ENCODE measurements at places on chromosomes 12 and 14.
A peak's percentile ranks its signal among the peaks of the same experiment; 100 is the strongest.

- no peak for DNase-seq
Observed at GRCh38 chr12:44876544-44877410, 662 bp upstream of the NELL2 start.

DNA sequence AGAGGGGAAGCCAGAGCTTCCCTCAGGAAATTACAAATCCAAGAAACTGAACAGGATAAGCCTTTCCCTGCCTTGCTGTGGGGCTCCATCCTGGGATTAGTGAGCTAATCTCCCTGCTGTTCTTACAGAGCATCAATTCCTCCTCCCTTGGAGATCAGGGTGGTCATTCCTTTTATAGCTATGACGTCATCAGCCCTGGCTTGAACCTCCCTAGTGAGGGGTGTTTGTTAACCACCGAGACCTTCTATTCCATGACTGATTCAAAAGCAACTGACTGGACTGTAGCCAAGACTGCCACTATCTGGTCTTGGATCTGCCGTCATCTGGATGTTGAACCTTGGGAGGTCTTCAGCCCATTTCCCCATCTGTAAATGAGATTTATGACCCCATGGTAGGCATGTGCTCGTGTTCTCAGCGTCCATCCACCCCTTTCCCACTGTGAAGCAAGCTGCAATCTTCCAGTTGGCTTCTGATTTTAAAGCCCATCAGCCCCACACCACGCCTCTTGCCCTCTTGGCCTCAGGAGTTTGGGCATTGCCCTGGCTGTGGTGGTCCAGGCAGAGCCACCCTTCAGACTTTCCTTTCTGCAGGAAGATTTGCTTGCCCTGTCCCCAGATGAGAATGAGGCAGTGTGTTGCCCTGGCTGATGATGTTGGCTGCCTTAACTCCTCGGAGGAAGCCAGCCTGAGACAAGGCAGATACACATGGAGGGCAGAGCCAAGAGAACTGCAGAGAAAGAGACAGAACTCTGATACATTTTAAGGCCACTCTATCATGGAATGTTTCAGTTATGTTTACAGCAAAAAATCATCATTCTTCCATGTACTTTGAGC is 59.6 kb upstream of the ACTN1 start:
- no peak for DNase-seq

- no peak for DNase-seq
Observed at GRCh38 chr12:102356690-102357089, 123.7 kb downstream of the IGF1 start.

- DNase-seq = no peak
Observed at GRCh38 chr12:12626471-12626870, 14.8 kb downstream of the CREBL2 start.

- DNase-seq = no peak
Observed at GRCh38 chr12:80936642-80937390, 918 bp downstream of the LIN7A start.

DNA sequence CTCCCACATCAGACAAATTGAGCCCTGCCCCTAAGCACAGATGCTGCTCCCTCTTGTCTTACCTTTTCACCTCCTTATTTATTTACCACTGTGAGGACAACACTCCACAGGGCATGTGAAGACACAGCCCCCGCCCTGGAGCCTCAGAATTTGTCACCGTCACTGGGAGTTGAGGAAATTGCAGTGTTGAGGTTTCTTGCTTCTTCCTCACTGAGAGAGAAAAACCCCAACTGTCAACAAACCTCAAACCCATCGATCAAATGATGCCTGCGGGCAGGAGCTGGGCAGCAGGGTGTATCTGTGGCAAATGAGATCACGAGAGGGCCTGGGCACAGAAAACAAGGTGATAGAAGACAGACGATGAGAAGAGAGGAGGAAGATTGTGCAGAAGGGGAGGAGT is 30.5 kb upstream of the PLEKHG3 start:
- DNase-seq = peak; percentile 16

- no peak for DNase-seq
Observed at GRCh38 chr12:85523197-85523596, 243.2 kb downstream of the ALX1 start.

- no peak for DNase-seq
Observed at GRCh38 chr14:21016413-21017190, 8.3 kb downstream of the NDRG2 start.

GRCh38 chr14:93548102-93548843 is 117.5 kb downstream of the UNC79 start:
- no peak for DNase-seq

GRCh38 chr14:99530407-99531155 is 49.4 kb downstream of the CCNK start:
- DNase-seq = no peak

DNA sequence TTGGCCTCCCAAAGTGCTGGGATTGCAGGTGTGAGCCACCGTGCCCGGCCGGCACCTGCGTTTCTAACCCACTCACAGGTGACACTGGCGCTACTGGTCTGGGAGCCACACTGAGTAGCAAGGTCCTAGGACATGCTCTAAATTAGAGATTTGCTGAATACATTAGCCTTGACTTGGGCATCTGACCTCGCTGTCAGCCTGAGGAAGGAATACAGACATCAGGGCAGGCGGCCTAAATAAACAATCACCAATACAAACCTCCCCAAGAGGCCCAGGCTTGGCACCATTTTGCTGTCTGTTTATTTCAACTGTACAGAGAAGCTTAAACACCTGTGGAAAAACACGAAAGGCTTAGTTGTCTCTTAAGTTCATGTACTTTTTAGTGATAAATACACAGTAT is 27.5 kb downstream of the P2RX4 start:
- no peak for DNase-seq

GRCh38 chr14:103312006-103312635 is 21.9 kb upstream of the EIF5 start:
- no peak for DNase-seq

- DNase-seq = no peak
Observed at GRCh38 chr12:16756833-16757555, 151.0 kb upstream of the LMO3 start.

DNA sequence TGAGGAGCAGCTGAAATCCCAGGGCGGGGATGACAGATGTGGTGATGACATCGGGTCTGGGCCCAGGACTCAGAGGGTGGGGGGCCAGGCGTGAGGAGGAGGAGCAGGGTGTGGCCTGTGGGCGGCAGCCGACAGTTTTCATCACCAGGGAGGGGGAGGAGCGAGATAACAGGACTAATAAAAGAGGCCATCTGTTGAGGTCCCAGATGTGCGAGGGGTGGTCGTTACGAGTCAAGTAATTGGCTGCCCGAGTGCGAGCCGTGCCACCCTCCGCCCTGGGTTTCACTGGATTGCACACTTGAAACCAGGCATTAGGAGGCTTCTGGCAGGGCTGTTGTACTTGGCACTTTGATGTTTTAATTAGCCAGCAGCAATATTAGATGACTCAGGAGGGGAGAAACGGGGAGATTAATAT is 67.2 kb downstream of the NOS1 start:
- no peak for DNase-seq

GRCh38 chr14:104443391-104444158 is 136.0 kb upstream of the C14orf180 start:
- DNase-seq = no peak

GRCh38 chr12:79020106-79020505 is 155.5 kb downstream of the SYT1 start:
- peak; percentile 26 for DNase-seq

DNA sequence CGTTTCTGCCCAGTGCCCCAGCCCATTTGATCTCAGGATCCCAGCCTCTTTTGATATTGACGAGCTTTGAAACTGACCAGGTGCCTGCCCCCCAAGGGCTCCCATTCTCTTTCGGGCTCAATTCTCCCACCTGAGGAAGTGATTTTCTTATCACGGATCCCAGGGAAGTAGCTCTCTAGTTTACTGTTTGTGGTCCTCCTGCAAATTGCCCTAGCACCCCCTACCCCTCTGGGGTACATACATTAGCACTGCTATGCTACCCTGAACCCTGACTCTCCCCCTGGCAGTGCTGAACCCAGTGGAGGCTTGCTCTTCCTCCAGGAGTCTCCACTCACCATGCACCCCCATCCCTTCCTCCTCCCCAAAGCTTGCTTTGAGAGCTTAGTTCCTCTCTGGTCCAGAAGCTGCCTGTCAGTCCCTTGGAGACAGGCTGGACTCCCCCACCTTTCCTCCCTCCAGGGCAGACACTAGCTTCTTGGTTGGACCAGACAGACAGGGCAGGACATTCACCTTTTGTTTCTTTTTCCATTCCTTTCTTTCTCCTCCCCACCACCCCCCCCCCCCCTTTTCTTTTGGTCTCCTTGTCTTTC is 4.4 kb upstream of the TBX3 start:
- no peak for DNase-seq

DNA sequence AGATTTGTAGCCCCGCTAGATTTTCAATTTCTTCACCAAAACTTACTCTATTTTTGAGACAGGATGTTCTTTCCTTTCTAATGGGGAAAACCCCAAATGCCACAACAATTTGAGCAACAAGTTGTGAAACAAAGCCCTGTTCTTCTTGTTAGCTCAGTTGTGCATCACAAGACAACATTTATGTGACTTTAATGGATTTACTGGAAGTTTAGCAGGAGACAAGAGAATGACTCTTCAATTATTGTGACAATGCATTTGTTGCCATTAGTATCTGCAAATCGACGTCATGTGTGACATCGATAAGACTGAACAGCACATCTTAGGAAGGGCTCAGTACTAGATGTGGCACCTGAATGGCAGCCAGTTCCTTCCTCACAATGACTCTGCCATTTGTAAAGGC is 1028.9 kb upstream of the TMEM132C start:
- no peak for DNase-seq

DNA sequence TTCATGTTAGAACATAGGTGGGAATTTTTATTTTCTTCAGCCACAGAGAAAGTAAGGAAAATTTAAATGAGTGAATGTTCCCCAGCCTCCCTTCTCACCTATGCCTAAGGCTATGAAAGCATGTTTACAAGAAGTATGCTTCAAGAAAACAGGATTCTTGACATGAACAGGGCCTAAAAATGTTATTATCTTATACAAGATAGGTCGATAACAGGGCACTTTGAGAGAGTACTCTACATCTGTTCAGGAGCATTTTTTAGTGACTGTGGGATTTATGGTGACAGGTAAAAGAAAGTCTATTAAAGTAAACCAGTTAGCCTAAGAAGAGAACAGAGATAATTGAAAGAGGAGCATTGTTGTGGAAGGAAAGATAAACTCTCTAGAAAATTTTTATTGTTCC is 222.9 kb upstream of the DAAM1 start:
- DNase-seq = no peak

- no peak for DNase-seq
Observed at GRCh38 chr14:105940534-105941225, 414.3 kb downstream of the TMEM121 start.

DNA sequence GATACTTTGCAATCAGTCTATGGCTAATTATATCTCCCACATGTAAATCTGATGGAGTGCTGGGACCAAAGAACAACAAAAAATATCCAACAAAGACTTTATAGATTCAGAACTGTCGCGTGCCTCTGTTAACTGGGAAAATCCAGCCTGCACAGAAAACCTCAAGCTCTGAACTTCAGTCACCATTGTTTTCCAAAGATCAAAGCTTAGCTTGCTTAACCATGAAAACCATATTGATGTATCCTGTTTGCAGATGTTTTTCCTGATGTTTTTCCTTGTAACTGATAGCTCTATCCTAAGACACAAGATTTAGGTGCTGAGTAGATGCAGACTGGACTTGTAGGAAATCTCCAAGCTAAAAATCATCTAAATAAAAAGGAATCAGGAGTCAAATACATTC is 163.7 kb downstream of the GXYLT1 start:
- DNase-seq = no peak

DNA sequence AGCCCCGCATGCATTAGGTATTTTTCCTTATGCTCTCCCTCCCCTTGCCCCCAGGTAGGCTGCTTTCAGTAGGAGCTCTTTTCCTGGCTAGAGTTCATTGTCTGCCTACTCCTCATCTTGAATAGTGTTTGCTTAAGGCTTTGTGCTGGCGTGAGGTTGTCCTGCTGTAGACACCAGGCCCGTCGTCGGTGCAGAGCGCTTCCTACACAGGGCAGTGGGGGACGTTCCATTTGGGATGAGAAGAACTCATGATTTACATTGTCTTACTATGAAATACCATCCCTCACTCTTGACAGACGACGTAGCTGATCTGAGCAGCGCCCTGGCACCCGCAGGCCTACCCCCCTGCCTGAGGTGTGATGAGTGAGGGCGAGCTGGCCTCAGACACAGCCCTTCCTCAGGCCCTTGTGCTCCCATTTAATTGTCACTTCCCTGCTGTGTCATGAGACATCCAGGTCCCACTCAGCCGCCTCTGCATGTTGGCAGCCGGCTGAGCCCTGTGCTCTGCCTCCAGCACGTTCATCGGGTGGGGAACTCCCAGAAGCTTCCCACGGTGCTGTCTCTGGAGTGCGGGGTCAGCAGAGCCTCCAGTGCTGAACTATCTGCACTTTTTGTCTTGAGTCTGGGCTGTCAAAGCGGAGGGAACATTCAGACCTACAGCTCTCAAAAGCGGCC is 76.0 kb downstream of the WDR20 start:
- no peak for DNase-seq

DNA sequence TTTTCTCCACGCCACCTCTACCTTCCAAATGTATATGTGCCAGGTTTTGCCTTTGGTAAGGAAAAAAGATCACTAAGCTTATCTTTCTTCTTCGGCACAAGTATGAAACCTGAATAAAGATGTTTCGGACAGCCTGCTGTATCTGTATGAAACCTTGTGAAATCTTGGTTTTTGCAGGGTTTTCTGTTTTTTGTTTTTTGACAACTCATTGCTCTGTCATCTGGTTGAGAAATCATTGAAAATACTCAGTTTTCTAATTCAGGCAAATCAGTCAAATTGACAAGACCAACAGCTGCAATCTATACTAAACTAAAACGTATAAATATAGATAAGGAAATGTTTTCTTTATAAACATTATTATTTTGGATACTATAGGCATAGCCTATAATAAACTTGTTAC is 63.1 kb upstream of the FGD4 start:
- DNase-seq = no peak

DNA sequence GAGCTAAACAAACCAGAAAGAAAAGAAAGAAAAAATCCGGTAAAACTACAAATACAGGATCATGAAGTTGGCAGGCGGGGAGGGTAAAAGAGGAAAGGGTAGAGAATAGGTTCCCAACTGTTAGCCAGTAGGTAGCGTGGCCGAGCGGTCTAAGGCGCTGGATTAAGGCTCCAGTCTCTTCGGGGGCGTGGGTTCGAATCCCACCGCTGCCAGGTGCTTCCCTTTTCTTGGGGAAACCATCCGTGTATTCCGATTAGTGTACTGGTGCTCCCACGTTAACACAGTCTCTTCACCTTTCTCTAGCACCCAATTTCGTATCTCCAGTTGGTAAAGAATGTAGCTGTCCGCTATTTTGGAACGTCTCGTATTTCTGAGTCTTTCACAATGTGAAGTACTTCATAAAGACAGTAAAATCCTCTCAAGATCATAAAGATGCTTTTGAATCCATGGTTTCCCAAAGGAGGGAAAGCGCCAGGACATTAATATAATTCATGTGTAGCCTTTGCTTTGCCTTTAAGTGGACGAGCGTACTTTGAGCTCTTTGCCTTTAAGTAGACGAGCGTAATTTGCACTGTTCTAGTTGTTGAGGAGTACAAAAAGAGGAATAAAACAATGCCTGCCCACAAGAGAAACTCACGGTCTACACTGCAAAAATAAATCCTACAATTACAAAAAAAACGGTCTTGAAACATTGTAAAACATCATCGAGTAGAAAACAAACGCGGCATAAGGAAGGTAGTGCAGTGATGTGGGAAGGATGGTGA is 19.0 kb upstream of the RNASE12 start:
- peak; percentile 71 for DNase-seq

GRCh38 chr14:95318399-95319311 is 1.1 kb downstream of the CLMN start:
- DNase-seq = no peak

All from hematopoietic multipotent progenitor cell (in vitro differentiated cells).